ENCODE measurements at places on chromosomes 4 and X.
A peak's percentile ranks its signal among the peaks of the same experiment; 100 is the strongest.

DNA sequence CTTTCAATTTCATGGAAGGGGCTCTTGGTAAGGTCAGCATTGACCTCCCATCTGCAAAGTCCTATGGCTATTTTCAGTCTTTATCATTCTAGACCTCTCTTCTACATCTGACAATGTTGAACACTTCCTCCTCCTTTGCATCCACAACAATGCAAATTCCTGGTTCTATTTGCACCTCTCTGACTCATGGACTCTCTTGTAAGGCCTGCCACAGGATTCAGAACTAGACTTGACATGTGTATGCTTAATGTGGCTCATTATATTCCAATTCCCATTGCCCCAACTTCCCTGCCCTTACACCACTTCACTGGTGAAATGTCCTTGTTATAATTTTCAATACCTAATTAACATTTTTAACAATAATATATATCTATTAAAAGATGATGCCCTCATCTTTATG is 314.3 kb upstream of the FGF13 start:
- DNase-seq: no peak

- no peak for DNase-seq
Observed at GRCh38 chr4:56727150-56727549, 46.1 kb upstream of the HOPX start.

DNA sequence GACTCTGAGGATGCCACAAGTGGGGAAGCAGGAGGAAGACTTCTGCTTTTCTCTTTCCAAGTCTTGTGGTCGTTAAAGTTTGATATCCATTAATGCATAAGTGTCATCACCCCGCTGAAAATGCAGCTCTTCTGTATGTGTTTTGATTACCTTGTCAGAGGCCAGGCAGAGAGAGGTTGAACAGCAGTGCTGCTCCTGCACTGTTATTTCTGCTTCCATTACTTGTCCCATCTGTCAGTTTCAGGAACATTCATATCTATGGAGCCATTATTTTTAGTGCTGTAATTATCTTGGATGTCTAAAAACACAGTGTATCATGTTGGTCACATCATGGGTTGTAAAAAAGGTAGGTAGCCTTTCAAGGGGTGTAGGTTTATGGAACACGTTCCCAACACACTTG is 62.0 kb upstream of the ESX1 start:
- DNase-seq: no peak

DNA sequence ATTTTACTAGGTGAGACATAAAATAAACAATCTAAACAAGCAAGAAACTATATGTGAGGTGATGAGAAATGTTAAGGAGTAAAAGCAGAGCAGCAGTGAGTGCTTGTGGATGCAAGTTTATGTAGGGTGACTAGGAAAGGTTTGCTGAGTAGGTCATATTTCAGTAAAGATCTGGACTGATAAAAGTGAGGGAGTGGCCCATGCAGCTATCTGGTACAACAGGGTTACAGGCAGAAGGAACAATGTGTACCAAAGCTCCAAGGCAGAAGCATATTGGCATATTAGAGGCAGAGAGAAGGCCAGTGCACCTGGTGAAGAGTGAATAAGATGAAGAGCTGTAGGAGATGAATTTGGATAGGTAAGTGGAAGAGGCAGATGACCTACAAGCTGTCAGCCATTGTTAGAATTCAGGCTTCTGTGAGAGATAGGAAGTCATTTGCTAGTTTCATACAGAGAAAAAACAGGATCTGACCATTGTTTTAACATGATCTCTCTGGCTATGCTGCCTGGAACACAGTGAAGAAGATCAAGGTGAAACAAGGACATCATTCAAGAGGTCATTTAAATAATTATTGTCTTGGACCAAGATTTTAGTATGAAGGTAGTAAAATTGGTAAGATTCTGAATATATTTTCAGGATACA is 274.6 kb downstream of the ANKRD50 start:
- no peak for DNase-seq

DNA sequence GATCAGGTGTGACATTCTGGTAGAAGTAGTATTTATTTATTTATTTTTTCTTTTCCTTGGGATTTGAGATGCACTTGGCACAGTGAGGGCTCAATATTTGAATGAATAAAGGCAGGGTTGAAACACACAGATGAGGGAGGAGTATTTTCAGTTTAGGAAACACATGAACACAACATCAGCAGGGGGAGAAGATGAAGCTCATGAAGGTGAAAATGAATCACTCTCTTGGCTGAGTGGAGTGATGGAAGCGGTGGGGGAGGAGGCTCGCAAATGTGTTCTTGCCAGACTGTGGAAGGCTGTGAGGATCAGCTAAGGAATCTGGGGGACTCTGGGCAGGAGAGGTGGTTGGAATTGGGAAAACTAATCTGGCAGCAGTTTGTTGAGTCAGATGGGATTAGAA is 55.3 kb downstream of the ARHGAP10 start:
- DNase-seq: peak; percentile 80

DNA sequence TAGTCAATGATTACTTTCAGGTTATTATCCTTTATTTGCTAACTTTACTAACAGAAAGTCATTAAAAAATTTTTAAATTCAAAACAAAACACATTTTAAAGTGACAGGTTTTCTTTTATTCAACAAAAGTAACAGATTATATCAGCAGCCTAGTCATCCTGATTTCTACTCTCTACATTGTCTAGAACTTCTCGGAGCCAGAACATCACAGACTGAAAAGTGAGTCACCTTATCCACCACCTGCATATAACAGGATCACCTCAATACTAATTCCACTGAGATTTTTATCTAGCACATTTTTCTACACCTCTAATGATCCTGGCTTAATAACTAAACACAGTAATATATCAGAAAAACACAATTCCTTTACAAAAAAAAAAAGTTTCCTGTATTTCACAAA is 47.9 kb upstream of the SMARCAD1 start:
- DNase-seq: no peak

GRCh38 chrX:130144509-130144908 is 21.1 kb downstream of the AIFM1 start:
- peak; percentile 37 for DNase-seq

DNA sequence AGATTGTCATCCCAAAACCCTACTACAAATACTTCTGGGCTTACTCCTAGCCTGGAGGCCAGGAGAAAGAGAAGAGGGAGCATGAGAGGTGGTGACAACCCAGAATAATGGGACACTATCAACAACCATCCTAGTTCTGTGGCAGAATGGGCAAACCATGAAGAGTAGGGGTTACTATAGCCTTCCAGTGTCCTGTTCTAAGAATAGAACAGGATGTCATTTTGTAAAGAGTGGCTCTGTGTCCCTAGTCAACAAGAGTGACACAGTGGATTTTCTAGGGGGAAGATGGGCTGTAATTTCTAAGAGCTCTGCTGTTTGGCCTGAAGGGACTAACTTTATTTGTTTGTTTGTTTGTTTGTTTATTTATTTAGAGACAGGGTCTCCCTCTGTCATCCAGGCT is 136.0 kb downstream of the PLS3 start:
- DNase-seq: no peak

GRCh38 chr4:157984285-157984911 is 188.4 kb downstream of the GASK1B start:
- peak; percentile 5 for DNase-seq

GRCh38 chrX:23883737-23884354 is 23.9 kb downstream of the APOO start:
- peak; percentile 82 for DNase-seq

DNA sequence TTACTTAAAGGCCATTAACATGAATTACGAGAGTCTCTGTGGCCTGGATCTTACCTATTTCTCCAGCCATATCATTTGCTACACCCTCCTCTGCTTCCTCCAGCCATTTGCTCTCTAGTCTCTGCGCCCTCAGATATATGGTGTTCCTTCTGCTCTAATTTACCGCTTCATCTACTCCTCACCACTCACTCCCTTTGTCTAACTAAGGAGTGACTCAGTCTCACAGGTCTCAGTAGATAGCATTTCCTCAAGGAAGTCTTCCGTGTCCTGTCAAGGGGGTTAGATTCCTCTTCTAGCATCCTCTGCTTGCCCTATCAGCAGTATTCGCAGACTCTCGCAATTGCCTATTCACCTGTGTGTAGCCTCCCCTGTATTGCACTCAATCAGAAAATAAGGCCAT is 892.1 kb upstream of the INTU start:
- no peak for DNase-seq

DNA sequence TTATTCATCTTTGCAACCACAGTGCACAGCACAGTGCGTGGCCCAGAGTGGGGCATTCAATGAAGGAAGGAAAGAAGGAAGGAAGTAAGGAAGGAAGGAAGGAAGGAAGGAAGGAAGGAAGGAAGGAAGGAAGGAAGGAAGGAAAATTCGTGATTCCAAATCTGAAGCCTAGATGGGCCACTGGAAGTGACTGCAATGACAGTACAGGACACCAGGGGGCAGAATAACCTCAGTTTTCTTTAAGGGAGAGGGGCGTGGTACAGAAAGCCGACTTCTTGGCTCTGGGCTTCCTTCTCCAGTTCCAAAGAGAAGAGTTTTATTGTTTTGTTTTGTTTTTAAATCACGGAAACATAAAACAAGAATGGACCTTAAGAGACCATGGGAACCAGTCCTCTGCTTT is 47.8 kb downstream of the APLN start:
- DNase-seq: peak; percentile 47

DNA sequence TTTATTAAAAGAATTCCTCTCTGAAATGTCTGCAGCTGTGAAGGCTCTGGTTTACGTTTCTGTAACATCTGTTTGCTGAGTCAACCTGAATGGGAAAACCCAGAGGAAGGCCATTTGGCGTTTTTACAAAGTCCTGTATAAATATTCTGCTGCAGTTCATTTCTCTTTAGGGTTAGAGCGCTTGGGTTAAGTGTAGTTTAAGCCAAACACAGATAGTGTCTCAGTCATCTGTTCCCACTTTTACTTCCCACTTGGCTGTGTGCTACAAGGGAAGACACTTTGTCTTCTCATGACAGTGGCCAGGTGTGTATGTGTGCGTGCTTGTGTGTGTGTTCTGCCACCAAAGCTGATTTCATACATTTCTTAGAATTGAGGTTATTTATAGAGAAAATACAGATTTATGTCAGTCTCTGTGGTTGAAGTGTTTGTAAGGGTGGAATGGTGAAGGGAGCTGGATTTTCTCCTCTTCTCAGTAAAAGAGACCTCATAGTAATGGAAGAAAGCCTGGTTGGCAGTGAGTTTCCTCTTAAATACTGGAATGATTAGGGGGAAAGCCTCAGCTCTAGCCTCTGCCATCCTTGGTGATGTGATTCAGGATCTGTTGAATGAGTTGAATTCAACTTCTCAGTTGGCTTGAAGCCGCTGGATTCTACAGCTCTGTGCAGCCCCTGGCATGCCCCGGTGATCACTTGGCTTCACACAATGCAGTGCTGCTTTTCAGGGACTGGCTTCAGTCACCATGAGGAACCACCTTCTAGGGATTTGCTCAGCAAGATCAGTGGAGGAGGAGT is 50.6 kb downstream of the JADE1 start:
- peak; percentile 44 for DNase-seq

DNA sequence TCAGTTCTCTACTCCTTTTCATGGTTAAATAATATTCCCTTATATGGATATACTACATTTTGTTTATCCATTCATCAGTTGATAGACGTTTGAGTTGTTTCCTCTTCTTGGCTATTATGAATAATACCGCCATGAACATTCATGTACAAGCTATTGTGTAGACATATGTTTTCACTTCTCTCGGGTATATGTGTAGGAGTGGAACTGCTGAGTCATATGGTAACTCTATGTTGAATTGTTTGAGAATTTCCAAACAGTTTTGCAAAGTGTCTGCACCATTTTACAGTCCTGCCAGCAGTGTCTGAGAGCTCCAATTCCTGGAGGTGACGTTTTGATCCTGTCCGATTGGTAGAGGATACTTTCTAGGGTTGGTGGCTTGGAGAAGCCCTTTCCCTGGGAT is 23.6 kb downstream of the PLAC1 start:
- DNase-seq: no peak

DNA sequence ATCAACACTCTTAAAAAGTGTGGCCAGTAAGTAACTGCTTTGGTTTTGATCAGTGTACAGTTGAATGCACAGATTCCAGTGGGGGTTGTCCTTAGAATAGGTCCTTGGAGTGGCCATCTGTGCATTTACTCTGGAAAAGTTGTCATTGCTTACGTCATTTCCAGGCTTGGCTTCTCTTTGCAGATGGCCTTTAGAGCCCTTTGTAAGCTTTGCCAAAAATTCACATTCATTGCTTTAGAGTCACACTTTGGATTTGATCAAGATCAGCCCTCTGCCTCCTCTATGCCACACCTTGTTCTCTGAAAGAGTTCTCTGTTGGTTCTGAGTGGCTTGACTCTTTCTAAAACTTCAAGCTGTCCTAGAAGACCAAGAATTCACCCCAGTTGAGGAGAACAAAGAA is 83.9 kb downstream of the MAMLD1 start:
- DNase-seq: no peak

DNA sequence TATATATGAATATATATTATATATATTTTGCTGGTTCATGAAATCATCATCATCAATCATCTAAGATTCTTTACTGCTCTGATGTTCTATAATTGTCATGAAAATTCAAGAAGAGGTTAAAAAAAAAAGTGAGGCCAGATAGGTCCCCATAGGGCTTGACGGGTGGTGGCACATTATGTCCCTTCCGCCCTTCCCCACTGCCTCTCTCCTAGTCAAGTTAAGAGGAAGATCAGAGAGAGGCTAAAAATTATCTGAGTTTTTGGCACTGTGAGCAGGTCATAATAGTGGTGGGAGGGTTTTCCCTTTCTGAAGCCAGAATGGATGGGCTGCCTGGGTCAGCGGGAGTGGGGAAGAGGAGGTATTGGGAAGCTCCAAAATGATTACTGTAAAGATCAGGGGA is 5.4 kb downstream of the SYNPO2 start:
- no peak for DNase-seq

DNA sequence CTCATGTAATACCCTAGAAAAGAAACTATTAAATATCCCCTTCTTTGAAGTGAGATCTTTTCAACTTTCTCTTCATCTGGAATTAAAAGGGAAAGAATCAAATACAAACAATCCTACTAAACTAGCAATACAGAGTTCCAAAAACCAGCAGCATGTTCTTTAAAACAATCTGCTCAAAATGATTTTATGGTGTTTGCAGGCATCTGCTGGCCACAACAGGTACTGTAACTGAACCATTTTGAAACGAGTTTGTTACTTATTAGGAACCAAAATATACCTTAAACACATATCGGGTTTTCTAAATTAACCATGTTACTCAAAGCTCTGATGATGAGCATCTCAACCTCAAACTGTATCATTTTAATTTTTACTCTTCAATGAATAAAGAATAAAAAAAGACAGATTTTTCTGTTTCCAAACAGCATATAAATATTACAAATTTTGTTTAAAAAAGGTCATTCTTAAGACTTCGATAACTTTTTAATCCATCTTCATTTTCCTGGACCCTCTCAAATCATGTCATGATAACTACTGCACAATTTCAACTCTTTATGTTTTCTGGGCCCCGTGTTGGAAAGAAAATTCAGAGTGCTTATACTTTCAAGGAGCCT is 56.5 kb downstream of the ARAP2 start:
- DNase-seq: no peak

- peak; percentile 99 for DNase-seq
Observed at GRCh38 chr4:128528793-128529553, 241.4 kb upstream of the PGRMC2 start.

- peak; percentile 2 for DNase-seq
Observed at GRCh38 chr4:89469516-89469915, 161.9 kb upstream of the GPRIN3 start.

Measured in EL (cell line).